Thymus (tissue), 14 donors: ENCODE measurements at places on chromosomes 1 and 21. TPM values are rescaled to one million over a fixed set of nuclear protein-coding genes. Genes with fewer than 3 reads are reported as not detected.

GRCh38 chr21:25855576-25855975 lies 120.8 kb downstream of the GABPA start:
- H3K36me3 ChIP-seq, result no peaks in the 10 kb centered on the region
- DNase-seq, result peak; percentile 10
- peaks cover 4% of the 10 kb centered on the region for H3K4me1 ChIP-seq
- no peak overlapping the region for H3K4me3 ChIP-seq
- no peaks in the 10 kb centered on the region for H3K27me3 ChIP-seq
- H3K27ac ChIP-seq, result no peak overlapping the region

Gene TMIGD3
- total RNA-seq, result 1.8 TPM

Gene AZIN2
- 1.7 TPM for total RNA-seq

DNA sequence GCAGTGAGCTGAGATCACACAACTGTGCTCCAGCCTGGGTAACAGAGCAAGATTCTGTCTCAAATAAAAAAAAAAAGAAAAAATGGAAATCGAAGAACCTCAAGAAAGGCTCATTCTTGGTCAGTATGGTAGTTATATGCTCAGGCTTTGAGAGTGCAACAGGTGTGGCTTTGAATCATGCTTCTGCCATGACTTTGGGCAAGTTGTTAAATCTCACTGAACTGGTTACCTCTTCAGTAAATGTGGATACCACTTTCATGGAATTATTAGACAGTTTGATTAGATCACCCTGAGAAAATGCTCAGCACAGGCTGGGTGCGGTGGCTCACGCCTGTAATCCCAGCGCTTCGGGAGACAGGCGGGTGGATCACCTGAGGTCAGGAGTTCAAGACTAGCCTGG lies 12.8 kb downstream of the TRNAU1AP start:
- no peak overlapping the region for H3K27ac ChIP-seq
- H3K27me3 ChIP-seq, result no peaks in the 10 kb centered on the region
- H3K36me3 ChIP-seq, result peaks cover 60% of the 10 kb centered on the region
- no peak overlapping the region for H3K4me3 ChIP-seq
- H3K4me1 ChIP-seq, result no peaks in the 10 kb centered on the region

- H3K4me3 ChIP-seq, result no peak overlapping the region
- H3K36me3 ChIP-seq, result no peaks in the 10 kb centered on the region
- no peak overlapping the region for H3K27ac ChIP-seq
- H3K27me3 ChIP-seq, result no peaks in the 10 kb centered on the region
- H3K4me1 ChIP-seq, result no peaks in the 10 kb centered on the region
These were observed 447.6 kb upstream of the PRMT6 start for GRCh38 chr1:106608841-106609240.

GRCh38 chr1:235601104-235601503 lies 48.5 kb downstream of the GNG4 start:
- H3K27ac ChIP-seq, result no peak overlapping the region
- no peaks in the 10 kb centered on the region for H3K27me3 ChIP-seq
- no peaks in the 10 kb centered on the region for H3K36me3 ChIP-seq
- no peak overlapping the region for H3K4me3 ChIP-seq
- no peak for DNase-seq
- H3K4me1 ChIP-seq, result no peaks in the 10 kb centered on the region

DNA sequence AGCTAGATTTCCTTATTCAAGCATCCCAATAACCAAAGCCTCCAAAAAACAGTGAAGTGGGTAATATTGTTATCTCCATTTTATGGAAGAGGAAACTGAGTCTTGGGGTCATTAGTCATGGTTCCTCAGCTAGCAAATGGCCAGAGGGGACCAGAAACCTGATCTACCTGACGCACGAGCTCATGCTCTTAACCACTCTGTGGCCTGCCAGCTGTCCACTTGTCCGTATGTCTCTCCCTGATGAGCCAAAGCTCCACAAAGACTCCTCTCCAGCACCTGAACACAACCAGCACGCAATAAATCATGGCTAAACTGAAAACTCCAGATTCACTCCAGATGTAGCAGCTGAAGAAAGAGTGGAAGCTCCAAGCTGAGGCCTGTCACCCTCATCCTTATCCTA lies 5.8 kb downstream of the CAPN8 start:
- H3K4me1 ChIP-seq, result no peaks in the 10 kb centered on the region
- no peak for DNase-seq
- no peak overlapping the region for H3K27ac ChIP-seq
- no peaks in the 10 kb centered on the region for H3K36me3 ChIP-seq
- H3K4me3 ChIP-seq, result no peak overlapping the region
